ENCODE measurements at places on chromosomes 6 and 20. TPM values are rescaled to one million over a fixed set of nuclear protein-coding genes. Genes with fewer than 3 reads are reported as not detected.
A peak's percentile ranks its signal among the peaks of the same experiment; 100 is the strongest.

The BTN1A1 gene
- total RNA-seq: 1.1 TPM

The KHDC1L gene
- not detected for total RNA-seq

The KCNQ2 gene
- 0.49 TPM for total RNA-seq

The NSFL1C gene
- 74.4 TPM for total RNA-seq

The SLC22A3 gene
- total RNA-seq: 0.05 TPM

The MACROD2 gene
- 2.9 TPM for total RNA-seq

DNA sequence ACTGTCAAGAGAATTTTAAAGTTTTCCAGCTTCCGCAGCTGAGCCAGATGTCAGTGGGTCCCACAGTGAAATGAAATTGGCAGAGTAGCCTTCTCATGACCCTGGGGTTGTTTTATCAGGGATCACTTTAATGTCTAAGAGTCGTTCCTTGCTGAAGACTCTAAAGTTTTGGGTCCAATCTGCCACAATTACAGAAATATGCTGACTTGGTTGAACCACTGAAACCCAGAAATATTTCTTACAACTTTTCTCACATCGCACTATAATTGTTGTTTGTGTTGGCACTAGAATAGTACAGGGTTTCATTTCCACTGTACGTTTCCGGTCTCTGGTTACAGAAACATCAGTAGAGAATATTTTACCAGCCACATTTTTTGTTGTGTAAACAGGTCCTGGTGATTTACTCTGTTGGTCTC is 109.0 kb downstream of the HMGCLL1 start:
- DNase-seq: no peak

GRCh38 chr6:52362443-52363227 is 684 bp downstream of the PAQR8 start:
- no peak for DNase-seq

GRCh38 chr6:148535976-148536375 is 193.3 kb downstream of the SASH1 start:
- no peak for DNase-seq

GRCh38 chr6:28000351-28001045 is 43.5 kb downstream of the OR2B6 start:
- DNase-seq: no peak

DNA sequence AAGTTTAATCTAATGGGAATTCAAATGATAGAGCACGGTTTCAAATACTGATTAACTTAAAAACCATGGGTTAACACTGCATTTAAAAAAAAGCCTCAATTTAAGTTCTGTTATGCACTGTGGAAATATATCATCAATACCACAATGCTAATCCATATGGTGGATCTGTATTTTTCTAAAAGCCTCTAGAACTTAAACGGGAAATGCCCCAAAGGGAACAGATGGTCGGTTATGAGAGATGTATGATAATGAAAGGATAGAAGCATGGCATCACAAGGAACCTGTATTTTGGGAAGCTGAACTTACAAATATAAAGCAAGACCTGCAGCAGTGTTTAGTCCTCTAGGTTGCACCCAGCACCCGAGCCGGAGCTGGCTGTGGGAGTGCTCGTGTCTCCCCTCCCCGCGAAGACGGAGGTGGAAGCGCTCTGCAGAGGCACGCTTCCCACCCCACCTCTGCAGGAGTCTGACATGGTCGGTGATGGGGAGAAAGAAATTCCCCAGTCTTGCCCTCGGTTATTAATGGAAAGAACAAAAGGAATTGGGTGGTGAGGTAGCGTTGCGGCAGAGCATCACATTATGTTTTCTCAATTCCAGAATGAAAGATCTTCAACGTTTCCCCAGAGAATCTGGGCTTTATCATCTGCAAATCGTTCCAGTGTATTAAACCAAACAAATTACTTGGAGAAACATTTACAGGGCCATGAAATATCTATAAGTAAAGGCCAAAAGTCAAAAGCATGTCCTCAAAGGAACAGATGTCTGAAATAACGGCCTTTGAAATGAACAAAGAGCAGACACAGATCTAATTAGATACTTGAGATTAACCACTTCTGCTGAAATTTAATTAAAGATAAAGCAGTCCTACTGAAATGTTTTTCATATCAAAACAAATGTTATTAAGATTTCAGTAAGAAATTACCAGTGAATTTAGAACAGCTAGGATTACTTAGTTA is 103.1 kb upstream of the POPDC3 start:
- DNase-seq: no peak

- no peak for DNase-seq
Measured at GRCh38 chr20:1489325-1489724, 1.9 kb downstream of the SIRPB2 start.

DNA sequence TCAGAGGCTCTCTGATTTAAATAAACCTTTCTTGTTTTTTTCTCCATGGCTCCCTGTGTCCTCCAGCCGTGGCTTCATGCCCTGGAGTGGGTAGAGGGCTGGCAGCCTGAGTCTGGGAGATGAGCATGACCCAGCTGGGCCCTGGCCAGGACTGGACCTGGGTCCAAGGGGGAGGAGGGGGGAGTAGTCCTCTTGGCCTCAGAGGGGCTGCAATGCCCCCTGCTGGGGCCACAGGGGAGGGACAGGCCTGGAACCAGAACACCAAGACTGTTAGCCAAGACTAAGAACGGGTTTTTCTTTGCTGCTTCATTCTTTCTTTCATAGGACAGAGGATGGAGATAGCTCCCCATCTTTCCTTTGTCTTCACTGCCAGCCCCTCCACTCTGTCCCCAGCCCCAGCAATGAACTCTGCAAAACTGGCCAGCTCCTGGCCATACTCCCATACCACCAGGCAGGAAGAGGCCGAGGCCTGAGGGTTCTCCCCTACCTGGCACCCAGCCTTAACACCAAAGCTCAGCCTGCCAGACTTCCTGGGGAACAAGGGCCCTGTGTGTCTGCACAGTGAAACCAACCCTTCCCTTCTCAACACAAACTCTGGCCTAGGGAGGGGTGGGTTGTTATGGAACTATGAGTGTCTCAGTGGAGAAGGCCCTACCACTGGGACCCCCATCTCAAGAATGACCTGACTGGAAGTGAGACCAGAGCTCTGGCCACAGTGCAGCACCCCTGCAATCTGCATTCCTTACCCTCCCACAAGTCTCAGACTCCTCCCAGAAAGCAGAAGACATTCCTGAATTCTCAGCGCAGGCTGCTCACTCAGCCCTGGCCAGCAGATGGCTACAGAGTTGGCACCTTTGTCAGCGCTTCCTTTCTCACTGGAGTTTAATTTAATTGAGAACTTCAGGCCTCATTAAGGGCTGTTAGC is 11.0 kb downstream of the SLC29A1 start:
- no peak for DNase-seq

DNA sequence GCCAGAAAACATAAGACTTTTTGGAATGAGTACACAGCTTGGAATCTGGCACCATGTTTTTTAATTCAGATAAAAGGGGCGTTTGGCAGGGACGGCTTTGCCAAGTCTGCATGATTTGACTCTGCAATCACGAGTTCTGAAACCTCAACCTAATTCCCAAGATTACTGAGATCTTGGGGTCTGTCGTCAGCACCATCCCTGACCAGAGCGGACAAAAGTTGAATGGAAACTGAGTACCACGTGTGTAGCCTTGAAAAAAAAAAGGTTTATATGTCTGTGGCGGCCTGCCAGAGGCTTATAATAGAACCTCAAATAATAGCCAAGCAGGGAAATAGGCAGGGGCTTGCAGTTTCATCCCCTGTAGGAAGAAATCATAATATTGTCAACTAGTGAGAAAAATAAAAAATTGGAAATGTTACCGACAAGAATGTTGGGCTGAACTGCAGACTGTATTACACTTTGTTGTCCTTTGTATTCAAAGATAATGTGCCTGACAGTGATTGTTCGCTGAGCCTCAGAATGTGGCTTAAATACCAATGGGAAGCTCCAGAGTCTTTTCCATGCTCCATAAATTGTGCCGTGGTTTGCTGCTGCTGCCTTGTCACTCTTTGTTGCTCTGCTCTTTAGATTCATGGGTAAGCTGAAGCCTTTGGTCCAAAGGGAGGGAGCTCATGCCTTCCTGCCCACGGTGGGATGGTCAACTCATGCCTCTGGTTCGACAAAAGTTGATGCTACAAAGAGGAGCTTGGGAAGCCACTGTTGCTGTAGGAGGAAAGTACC is 118.8 kb upstream of the ARID1B start:
- DNase-seq: no peak

GRCh38 chr20:61117725-61118124 is 134.3 kb upstream of the CDH4 start:
- DNase-seq: no peak

GRCh38 chr6:70884074-70884983 is 72.5 kb downstream of the B3GAT2 start:
- peak; percentile 19 for DNase-seq

Data from GM12878 (cell line).